Stimulated activated CD4-positive, alpha-beta T cell treated with anti-CD3 and anti-CD28 coated beads, Interleukin-4, amount 100 ng/mL, for 4 hours (primary cell): ENCODE measurements at places on chromosomes 3 and 15.

- no peak for DNase-seq
These were observed 36.2 kb downstream of the EHD4 start for GRCh38 chr15:41936155-41936554.

GRCh38 chr3:100001526-100002270 is 112.6 kb downstream of the FILIP1L start:
- no peak for DNase-seq

DNA sequence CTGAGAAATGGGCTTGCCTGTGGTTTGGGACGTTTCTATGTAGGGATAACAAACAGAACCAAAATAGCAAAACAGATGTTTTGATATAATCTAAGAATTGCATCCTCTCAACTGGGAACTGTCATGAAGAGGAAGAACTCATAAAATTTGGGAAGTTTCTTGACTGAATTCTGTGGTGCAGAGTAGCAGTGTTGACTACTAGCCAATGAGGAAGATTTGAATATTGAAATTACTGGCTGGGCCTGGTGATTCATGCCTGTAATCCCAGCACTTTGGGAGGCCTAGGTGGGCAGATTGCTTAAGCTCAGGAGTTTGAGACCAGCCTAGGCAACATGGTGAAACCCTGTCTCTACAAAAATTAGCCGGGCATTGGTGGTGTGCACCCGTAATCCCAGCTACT is 42.2 kb downstream of the ZNF609 start:
- no peak for DNase-seq

- no peak for DNase-seq
These were observed 45.4 kb downstream of the BTD start for GRCh38 chr3:15646851-15647511.

GRCh38 chr15:58362262-58362922 is 69.4 kb upstream of the LIPC start:
- DNase-seq, result no peak

- no peak for DNase-seq
These were observed 82.2 kb upstream of the CTDSPL start for GRCh38 chr3:37779289-37780152.

- DNase-seq, result no peak
These were observed 60.2 kb downstream of the IL16 start for GRCh38 chr15:81256916-81257315.

DNA sequence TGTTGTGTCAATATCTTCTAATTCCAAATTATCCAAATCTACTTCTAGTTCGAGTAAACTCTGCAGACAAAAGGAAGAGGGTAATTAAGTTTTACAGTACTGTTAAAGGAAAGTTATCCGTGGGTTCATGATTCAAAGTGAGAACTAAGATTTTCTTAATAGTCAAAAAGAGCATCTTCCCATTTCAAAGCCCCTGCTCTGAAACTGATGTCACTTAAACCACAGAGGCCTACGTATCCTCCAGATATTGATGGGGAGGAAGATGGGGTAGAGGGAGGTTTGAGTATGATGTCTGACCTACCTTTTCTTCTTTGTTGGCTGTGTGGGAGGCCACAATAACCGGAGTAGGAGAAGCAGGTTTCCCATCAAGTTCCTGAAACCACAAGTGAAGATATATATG is 14.1 kb downstream of the MRPS22 start:
- no peak for DNase-seq

GRCh38 chr3:69712933-69713332 is 26.3 kb upstream of the MITF start:
- no peak for DNase-seq

DNA sequence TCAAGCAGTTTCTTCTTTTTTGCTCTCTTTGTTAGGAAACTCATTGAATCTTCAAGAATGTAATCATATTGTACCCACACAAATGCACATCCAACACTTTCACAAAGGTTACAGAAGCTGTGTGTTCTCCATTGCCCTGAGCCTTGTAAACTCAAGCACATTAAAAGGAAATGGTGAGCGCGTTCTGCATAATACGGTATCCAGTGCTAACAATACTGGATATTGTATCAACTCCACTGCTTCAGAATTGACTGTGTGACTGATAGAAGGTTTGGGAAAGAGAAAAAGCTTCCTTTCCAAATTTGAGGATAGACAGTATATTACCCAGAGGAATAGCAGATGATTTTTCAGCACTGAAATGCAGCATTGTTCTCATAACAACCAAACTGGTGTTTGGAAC is 268.9 kb upstream of the RBMS3 start:
- DNase-seq, result no peak

GRCh38 chr15:54305138-54305537 is 326.9 kb downstream of the UNC13C start:
- DNase-seq, result no peak

GRCh38 chr3:186589121-186589520 is 18.6 kb downstream of the DNAJB11 start:
- DNase-seq, result no peak

- DNase-seq, result no peak
These were observed 68.3 kb upstream of the PIK3R4 start for GRCh38 chr3:130814691-130815472.

- DNase-seq, result no peak
These were observed 608.4 kb upstream of the CFAP20DC start for GRCh38 chr3:59658274-59658673.

DNA sequence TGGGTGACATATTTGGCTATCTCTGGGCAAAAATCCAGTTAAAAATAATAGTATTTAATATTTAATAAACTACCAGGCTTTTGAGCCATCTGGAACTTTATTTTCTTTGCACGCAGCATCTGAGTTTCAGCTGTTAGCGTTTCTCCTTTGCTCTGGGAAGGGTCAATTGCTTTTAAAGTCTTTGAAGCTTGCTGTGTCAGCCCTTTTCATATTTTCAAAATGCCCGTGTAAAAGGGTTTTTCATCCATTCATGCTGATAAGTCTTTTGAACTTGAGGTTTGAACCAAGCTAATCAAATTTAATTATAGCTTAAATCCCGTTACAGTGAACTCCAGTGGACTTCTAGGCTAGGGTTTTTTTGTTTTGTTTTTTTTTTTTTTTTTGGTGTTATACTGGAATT is 79.1 kb downstream of the SLC25A26 start:
- no peak for DNase-seq

DNA sequence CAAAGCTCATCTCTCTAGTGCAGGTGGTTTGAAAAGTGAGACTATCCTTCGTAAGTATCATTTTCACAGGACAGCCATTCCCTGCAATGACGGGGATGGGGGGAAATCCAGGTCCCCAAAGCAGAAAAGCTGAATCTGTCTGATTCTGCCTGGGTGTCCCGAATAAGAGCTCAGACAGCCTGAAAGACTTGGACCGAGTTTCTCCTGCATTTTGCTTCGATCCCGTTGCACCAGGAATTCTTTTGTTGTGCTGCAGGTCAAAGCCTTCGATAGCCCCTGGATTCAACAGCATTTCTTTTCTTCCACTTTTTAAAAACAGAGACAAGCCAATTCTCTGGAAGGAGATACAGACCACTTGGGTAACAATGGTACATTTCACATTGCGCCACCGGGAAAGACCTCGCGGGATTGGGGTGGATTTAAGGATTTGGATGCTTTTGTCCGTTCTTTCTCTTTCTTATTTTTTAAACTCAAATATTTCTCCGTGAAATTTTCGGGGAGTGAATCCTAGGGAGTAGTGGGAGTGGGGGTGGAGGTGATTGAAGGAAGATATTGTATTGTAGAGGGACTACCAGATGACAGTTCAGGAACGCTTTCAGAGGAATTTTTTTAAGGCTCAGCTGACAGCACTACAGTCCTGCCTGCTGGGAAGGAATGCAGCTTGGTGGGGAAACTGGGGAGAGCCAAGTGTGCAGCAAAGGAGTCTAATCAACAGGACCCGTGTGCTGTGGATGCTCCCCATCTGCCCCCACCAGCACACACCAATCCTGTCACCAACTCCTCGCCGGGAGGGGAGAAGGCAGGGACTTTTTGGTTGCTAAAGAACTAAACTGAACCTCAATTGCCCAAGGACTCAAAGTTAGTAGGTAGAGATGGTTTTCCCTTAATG is 2.6 kb downstream of the SLITRK3 start:
- no peak for DNase-seq

GRCh38 chr3:170605490-170605889 is 19.6 kb upstream of the SLC7A14 start:
- no peak for DNase-seq

- DNase-seq, result no peak
These were observed 1068.6 kb upstream of the CADM2 start for GRCh38 chr3:83890039-83890762.

DNA sequence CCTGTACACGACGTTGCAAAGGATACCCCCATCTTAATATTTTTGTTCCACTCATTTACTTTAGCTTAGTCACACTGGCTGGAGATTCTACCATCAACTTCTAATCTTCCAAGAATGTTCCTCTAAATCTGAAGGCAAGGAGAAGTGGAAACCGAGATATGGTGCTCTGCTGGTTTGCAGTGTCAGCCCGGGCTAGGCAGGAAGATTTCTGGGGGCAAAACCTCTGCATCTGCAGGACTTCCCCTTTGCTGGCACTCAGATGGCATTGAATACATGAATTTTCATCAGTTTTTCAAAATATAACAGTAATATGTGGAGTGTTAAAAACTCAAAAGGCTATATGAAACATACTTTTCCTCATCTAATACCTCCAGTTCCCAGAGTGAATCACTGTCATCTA is 240.4 kb downstream of the RPLP1 start:
- DNase-seq, result no peak

DNA sequence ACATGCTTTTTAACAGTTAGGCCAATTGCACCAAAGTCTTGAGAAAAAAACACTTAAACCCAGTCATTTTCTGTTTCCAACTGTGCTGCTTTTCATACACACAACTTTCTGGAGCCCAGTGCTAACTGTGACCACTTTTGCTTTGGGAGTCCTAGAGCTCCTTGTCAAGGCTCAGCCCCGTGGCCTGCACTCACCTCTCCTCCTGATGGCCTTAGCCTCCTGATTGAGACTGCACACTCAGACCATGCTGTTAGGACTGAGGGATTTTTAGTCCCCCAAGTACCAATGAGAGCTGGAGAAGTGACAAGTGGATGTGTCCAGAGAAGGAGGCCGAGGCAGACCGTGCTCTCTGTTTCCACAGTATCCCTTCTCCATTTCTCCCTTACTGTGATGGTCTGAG is 15.2 kb upstream of the RARRES1 start:
- no peak for DNase-seq

- DNase-seq, result no peak
These were observed 198.4 kb downstream of the CADPS start for GRCh38 chr3:62676689-62677271.

DNA sequence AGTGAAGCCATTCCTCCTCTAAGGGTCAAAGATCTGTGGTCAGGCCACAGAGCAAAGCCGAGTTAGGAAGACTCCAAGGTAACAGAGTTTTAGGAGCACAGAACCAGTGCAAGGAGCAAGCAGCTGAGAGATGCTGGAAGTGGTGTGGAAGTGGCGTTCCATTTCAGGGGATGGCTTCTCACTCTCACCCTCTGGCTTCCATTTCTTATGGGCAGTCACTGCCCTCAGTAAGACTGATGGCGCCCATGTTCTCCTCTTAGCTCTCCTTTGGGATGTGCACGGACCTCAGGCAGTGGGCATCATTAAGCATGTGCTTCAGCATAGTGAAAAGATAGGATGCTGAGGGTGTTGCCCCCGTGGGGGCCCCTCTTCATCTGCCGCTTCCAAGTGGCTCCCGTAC is 90.3 kb downstream of the ASB7 start:
- no peak for DNase-seq

- DNase-seq, result no peak
These were observed 34.0 kb upstream of the CCDC174 start for GRCh38 chr3:14617508-14618023.

GRCh38 chr3:123383091-123384053 is 65.5 kb downstream of the ADCY5 start:
- DNase-seq, result no peak

DNA sequence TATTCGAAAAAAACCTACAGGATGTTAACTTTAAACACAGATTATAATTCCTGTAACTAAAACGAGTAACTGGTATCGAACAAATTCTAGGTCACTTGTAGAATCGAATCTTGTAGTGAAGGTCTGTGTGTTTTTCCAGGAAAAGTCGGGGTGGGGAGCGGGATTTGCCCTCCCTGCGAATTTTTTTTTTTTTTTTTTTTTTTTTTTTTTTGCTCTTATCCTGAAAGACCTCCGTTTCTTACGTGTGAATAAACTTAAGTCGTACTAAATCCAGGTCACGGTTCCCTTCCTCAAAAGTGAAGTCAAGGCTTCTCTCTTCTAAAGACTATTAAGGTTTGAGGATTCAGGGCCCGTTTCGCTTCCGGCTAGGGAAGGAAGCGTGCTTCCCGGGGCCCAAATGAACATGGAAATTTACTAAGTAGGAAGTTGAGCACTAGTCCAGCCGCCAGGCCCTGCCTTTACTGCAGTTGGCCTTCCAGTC is 770 bp downstream of the TBC1D5 start:
- no peak for DNase-seq

DNA sequence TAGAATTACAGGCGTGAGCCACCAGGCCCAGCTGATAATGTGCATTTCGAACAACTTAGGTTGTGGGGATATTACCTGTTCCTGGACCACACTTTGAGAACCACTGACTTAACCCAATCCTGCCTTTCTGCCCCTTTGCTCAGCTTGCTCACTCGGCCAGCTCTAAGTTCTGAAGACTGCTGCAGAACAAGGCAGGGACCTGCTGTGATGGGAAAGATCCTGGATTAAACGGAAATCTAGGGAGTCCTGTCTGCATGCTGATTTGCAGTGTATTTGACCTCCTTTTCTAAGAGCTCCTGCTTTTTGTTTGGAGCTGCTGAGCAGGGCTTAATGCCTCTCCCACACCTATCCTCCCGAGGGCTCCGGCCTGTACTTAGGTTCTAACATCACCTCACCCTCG is 2.9 kb downstream of the LTK start:
- DNase-seq, result no peak

GRCh38 chr3:98657457-98657856 is 64.0 kb upstream of the CPOX start:
- DNase-seq, result peak; percentile 21

GRCh38 chr3:12601072-12601471 is 44.2 kb downstream of the MKRN2 start:
- DNase-seq, result no peak

GRCh38 chr15:89613031-89613430 is 37.8 kb downstream of the TICRR start:
- no peak for DNase-seq

GRCh38 chr3:171362575-171362974 is 97.6 kb downstream of the TNIK start:
- DNase-seq, result no peak

DNA sequence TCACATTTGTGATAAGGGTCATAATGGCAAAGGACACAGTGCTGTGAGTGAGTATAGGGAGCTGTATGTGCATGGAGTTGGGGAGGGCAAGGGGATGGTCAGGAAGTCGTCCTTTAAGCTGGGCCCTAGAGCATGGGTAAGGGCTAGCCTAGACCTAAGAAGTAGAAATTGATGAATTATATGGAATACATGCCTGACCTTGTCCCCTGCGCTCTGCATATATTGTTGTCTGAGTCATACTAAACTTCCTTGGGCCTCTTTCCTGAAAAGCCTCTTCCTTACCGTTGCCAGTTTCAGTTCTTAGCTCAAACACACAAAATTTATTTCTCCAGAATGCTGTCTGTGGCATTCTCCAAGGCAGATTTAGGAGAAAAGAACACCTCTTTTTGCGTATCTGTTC is 4.6 kb downstream of the SNRK start:
- DNase-seq, result no peak
